Activated T-cell treated with anti-CD3 and anti-CD28 coated beads for 48 hours (primary cell): ENCODE measurements at places on chromosomes 1 and 21.

DNA sequence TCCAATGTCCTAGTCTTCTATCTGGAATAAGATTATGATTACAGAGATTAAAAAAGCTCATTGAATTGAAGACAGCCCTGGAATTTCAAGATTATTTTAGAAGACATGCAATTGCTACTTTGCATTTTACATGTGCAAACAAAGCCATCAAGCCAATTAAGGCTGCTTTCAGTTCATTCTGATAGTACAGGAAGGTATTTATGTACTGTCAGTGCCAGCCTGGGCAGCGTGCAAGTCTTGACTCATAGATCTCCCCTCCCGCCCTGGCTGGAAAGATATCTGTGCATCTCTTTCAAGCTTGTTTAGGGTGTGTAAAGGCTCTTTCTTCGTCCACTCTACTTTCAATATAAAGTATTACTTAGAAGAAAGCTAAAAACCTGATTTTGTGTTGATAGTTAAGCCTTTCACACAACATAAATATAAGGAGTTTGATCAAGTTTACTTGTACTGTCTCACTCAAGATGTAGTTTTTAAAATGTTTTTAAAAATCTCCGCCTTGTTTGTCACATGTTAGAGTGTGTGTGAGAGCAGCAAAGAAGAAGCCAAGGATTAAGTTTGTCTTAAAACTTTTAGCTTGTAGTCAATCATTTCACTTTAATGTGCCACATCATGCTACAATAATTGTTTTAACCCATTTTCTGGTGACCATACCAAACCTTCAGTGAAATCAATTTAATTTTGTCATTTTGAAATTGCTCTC, 13.6 kb upstream of the LYPLAL1 start:
- DNase-seq: no peak

- no peak for DNase-seq
Observed at GRCh38 chr1:228149406-228150119, at the start of gene GJC2. GJC2 (plus strand) TSS chr1:228149930; CDS start chr1:228157759, 7,829 bp downstream.

GRCh38 chr21:16419188-16419921, 689.6 kb downstream of the USP25 start:
- no peak for DNase-seq

- DNase-seq: no peak
Observed at GRCh38 chr1:3698660-3699408, 46.5 kb downstream of the TP73 start.

GRCh38 chr1:48596046-48596445, 124.0 kb upstream of the SPATA6 start:
- DNase-seq: no peak

DNA sequence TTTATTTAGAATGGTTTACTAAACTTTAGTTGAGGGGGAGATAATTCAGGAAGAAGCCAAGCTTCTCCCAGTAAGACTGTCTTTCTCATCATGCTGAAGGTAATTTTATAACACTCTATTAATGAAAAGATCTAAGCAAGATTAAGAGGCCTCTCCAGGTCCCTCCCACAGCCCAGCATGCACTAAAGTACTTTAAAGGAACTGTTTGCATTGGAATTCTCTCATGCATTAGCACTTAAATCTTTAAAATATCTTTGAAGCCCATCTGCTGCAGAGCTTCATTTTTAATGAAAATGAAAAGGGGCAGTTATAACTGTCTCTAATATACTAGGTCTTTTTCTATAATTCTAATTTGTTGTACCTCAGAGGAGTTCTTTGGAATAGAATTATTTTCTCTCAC, 1379.1 kb upstream of the ADGRL4 start:
- DNase-seq: no peak

GRCh38 chr1:22262583-22262982, 119.7 kb upstream of the WNT4 start:
- DNase-seq: no peak

DNA sequence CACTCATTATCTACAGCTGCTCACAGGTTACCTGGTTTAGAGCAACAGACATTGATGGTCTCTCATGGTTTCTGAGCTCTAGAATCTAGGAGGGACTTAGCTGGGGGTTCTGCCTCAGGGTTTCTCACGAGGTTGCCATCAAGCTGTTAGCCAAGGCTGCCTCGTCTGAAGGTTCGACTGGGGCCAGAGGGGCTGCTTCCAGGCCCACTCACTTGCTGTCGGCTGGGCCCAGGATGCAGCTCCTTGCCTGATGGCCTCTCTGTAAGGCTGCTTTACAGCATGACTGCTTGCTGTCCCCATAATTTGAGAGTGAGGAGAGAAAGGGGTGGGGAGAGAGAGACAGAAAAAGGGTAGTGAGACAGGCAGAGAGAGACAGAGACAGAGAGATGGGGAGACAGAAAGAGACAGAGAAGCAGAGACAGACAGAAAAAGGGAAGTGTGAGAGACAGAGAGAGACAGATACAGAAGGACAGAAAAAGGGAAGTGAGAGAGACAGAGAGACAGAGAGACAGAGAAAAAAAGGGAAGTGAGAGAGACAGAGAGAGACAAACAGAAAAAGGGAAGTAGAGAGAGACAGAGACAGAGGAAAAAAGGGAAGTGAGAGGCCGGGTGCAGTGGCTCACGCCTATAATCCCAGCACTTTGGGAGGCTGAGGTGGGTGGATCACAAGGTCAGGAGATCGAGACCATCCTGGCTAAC, 106.8 kb upstream of the C1orf174 start:
- DNase-seq: no peak

DNA sequence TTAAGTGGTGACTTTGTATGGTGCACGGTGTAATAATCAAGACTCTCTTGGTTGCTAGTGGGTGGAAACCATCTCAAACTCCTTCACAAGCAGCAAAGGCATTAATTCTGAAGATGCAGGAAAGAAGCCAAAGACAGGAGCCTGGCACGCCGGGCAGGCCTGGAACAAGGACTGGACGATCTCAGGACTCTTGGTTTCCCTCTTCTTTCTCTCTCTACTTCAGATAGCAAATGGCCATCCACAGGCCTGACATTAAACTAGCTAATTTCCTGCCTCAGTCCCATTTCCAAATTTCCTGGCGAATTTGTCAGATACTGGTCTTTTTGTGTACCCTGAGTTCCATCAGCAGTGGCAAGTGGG, 28.2 kb downstream of the STYXL2 start:
- DNase-seq: no peak

GRCh38 chr1:220151454-220151853, 57.5 kb downstream of the IARS2 start:
- no peak for DNase-seq

DNA sequence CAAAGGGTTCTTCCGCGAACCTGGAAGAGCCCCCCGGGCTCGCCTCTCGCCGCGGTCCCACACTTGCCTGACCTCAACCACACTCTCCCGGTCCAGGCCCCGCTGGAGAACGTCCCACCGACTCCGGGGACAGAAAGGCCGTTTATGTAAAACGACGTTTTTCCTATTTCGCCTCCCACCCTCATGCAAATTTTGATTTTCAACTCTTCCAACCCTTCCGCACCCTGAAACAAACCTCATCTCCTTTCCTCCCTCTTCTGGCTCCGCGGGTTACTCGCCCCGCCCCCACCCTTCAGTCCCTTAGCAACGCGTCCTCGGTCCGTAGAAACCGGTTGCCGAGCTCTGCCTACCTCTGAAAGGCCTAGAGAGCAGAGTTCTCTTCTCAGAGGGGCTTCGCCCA, at the start of gene C1orf141:
TSS of gene C1orf141 (minus strand) at position 276 of the 400 bp plus-strand sequence. CDS start 7,730 bp downstream, outside the sequence.
- no peak for DNase-seq

GRCh38 chr1:70977041-70977440, 70.6 kb downstream of the PTGER3 start:
- DNase-seq: no peak

- no peak for DNase-seq
Observed at GRCh38 chr21:37983336-37984095, 67.3 kb upstream of the KCNJ6 start.

- no peak for DNase-seq
Observed at GRCh38 chr1:107626073-107626796, 338.7 kb downstream of the VAV3 start.

DNA sequence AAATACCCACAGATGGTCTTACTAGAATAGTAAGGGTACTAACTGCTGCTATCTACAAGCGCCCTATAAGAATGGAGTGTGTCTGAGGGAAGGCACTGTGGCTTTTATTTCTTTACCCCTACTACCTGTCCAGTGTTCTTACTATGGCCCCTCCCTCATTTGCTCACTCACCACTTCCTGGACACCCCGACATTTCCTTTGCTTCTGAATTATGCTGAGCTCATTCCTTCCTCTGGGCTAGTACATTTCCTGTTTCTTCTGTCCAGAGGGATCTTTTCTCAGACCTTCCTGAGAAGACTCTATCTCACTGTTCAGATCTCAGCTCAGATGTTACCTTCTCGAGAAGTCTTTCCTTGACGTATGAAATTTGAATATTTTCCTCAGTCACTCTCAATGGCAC, 192.1 kb upstream of the DAB1 start:
- DNase-seq: no peak

DNA sequence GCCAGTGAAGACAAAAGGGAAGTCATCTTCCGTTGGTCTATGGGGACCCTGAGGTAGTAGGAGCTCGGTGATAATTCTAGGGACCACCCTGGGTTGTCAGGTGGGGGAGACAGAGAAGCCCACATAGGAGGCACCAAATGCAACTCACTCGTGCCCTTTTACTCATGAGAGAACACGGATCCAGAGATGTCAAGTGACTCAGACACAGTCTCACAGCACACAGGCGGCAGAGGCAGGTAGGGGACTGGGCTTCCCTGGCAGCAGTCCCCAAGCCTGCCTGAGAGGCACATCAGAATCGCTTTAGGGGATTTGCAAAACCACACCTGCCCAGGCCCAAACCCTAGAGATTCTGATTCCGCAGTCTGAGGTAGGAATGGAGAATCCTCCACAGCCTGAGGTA, 31.3 kb upstream of the RUNX3 start:
- DNase-seq: no peak

- DNase-seq: no peak
Observed at GRCh38 chr1:3029481-3029961, 8.3 kb downstream of the ACTRT2 start.

GRCh38 chr1:208177656-208178055, 66.5 kb downstream of the PLXNA2 start:
- DNase-seq: no peak

DNA sequence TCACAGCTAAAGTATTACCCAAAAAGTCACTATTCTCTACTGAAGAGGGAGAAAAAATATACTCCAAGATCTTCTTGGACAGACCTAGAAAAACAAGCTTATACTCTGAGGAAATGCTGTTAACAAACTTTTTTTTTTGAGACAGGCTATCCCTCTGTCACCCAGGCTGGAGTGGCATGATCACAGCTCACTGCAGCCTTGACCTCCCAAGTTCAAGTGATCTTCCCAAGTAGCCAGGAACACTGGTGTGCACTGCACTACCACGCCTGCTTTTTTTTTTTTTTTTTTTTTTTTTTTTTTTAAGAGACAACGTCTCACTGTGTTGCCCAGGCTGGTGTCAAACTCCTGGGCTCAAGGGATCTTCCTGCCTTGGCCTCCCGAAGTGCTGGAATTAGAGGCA, 17.3 kb downstream of the GLRX2 start:
- no peak for DNase-seq

DNA sequence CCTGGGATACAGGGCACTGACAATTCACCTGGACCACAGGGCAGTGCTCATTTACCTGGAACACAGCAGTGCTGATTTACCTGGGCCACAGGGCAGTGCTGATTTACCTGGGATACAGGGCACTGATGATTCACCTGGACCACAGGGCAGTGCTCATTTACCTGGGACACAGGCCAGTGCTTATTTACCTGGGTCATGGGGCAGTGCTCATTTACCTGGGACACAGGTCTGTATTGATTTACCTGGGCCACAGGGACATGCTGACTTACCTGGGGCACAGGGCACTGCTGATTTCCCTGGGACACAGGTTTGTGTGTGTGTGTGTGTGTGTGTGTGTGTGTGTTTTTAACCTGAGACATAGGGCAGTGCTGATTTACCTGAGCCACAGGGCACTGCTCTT, 261.7 kb downstream of the MATN1 start:
- DNase-seq: no peak

- DNase-seq: no peak
Observed at GRCh38 chr1:238492271-238492670, 601.5 kb upstream of the ZP4 start.

GRCh38 chr1:195482137-195482536, 1126.1 kb downstream of the KCNT2 start:
- no peak for DNase-seq

DNA sequence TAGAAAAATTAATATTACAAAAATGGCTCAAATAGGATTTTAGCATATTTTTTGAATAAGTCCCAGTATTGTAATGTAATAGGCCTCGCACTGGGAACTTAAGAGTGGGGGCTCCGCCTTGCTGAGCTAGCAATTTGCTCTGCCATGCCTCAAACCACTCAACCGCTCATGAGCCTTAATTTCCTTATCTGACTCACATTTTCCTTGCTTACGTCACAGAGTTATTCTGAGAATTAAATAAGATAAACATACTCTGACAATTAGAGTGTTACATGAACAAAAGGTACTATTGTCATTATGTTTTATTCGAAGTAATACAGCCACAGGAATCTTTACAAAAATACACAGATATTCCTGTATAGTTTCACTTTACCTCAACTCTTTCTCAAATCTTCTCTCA, 108.1 kb downstream of the SLC44A5 start:
- no peak for DNase-seq

GRCh38 chr1:211487672-211488208, 4.2 kb downstream of the RD3 start:
- no peak for DNase-seq

GRCh38 chr1:206923009-206923960, 1.5 kb upstream of the FCMR start:
- DNase-seq: peak; percentile 49

DNA sequence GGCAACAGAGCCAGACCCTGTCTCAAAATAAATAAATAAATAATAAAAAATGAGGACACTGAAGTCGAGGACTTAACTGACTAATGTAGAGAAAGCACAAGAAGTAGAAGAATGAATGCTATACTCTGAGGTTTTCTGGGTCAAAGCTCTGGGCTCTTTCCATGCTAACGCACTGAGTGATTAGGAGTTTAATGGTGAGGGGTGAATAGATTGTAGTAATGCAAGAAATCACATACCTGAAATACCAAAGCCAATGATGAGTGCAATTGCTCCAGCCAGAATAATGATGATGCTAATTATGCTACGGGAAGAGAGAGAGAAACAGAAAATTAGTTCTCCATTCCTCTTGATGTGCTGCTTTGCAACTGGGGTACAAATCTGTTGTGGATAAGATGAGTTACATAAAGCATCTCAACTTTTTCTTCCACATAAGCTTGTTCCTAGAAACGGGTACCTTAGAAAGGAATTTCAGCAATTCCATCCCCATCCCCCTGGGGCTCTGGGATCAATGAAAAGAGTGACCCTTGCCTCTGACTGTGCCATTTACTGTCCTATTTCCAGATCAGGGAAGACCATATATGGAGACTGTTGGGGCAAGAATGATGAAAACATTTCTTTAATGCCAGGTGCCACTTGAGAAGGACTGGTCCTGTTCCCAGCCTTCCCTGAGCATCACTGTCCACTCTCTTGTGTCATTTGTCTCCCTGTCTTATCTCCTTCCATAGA, 40.7 kb downstream of the VTCN1 start:
- no peak for DNase-seq
